ENCODE measurements at places on chromosomes 7 and 10.

DNA sequence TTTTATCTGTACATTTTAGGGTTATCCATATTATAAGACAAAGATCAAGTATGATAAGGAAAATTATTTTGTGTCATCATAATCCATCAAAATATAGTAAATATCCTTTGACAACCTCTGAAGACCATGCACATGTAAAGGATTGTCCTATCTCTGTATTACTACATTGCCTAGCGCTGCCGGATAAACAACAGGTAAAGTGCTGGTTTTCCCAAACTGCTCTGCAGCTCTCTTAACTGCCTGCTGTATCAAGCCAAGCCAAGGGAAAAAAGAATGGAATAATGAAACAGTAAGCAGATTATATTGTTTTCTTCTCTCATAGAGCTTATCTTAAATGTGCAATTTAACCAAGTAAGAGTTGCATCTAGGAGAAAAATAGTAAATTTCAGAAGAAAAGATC lies 70.8 kb downstream of the PTF1A start:
- DNase-seq, result no peak

GRCh38 chr7:25628446-25628845 lies 400.2 kb upstream of the NPVF start:
- DNase-seq, result no peak

DNA sequence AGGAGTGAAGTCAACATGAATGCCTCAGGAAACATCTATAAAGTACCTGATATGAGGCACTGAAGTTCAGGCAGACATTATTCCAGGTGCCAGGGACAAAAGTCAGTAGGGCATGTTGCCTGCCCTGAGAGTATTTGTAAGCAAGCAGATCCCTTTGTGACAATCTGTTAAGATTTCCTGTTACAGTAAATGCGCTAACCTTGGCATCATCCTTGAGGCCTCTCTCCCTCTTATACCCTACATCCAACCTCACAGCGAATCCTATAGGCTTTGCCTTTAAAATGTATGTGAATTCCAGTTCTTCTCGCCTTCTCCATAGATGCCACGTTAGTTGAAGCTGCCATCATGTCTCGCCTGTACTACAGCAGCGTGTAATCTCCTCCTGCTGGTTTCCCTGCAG lies 165.3 kb downstream of the DNAH11 start:
- DNase-seq, result no peak

DNA sequence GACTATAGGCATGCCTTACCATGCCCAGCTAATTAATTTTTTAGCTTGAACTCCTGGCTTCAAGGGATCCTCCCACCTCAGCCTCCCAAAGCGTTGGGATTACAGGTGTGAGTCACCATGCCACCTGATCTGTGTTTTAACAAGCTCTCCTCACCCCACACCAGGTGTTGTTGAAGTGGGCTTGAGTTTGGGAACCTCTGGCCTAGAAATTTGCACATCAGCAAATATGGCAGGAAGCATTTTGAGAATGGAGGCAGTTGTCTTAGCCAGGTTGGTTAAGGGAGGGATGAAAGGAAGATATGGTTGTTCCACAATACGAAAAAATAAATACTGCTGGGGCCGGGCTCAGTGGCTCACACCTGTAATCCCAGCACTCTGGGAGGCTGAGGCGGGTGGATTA lies 433.1 kb downstream of the TYW1 start:
- no peak for DNase-seq

DNA sequence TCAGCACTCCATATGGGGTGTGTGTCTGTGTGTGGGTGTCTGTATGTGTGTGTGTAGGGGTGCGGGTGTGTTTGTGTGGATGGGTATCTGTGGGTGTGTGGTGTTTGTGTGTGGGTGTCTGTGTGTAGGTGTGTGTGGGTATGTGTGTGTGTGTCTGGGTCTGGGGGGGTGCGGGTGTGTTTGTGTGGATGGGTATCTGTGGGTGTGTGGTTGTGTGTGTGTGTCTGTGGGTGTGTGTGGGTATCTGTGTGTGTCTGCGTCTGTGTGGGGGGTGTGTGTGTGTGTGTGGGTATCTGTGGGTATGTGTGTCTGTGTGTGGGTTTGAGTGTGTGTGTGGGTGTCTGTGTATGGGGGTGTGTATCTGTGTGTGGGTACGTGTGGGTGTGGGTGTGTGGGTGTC lies 148.7 kb downstream of the RGS10 start:
- no peak for DNase-seq

DNA sequence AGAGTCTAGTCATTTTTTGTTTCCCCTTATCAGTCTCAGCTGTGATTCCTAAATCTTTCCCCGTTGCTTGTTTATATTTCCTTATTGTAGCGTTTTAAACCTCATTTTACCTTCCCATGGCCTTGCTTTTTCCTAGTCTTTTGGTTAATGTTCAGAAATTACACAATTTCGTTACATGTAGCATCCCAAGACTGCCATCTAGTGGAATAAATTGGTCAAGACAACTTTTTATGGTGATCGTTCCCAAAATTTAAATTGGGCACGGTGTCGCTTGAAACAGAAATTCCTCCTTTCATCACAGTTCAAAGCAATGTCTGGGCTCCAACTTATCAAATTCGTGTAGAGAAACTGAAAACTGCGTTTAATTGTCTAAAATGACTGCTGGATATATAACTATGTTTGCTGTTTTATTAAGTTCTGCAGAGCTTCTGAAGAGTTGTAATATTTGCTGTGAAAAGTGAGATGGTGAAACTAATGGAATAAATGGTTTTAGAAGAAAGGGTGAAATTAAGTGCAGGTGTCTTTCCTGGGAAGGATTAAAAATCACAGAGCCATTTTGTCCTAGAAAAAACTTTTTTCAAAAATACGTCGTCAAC lies 370.2 kb downstream of the PHF14 start:
- DNase-seq, result no peak

DNA sequence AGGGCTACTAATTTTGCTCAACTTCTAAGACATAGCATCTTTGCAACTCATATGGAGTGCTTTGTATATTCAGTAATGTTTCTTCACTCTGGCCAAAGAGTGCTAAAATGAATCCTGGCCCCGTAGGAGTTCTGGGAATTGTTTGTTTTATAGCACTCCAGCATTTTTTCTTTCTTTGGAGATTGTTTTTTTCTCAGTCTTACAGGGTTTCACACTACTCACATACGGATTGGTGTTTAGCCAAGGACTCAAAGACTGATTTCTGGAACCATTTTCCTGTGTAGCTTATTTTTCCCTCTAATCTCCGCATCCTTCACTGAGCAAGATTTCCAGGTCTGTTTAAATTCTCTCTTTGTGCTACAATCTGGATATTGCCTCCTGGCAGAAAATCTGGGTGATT lies 6.4 kb downstream of the TAS2R41 start:
- DNase-seq, result no peak

- no peak for DNase-seq
These were observed 48.7 kb upstream of the DYNC1I1 start for GRCh38 chr7:95723583-95724180.

- no peak for DNase-seq
These were observed 1124.4 kb downstream of the NXPH1 start for GRCh38 chr7:9557853-9558252.
